ENCODE measurements at places on chromosomes 13 and 19.

- peak; percentile 95 for DNase-seq
Observed at GRCh38 chr19:54448774-54449700, at the start of gene LENG8. Gene LENG8, plus strand, starts transcription at chr19:54449199. Its CDS starts 2,146 bp downstream, at chr19:54451345.

- DNase-seq, result no peak
Observed at GRCh38 chr19:16206046-16206605, 8.4 kb downstream of the AP1M1 start.

- no peak for DNase-seq
Observed at GRCh38 chr13:34777914-34778303, 164.2 kb upstream of the NBEA start.

GRCh38 chr13:51683597-51683996 lies 99.3 kb downstream of the WDFY2 start:
- no peak for DNase-seq

DNA sequence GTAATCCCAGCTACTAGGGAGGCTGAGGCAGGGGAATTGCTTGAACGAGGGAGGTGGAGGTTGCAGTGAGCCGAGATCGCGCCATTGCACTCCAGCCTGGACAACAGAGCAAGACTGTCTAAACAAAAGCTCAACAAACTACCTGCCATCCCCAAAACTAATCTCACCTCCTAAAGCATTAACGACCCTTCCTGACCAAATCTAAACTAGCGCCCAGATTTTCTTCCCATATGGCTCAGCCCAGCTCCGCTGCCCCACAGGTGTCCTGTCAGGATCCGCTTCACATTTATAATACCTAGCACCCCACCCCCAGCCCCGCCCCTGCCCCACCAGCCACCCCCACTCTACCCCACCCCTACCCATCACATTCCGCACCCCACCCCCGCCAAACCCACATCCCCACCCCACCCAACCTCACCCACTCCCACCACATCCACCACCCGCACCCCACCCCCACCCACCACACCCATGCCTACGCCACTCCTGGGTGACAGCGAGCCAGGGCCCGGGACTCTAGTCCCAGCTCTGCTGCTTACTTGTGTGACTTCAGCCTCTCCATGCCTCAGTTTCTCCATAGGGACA lies 599 bp downstream of the C19orf12 start:
- DNase-seq, result peak; percentile 36

- peak; percentile 71 for DNase-seq
Observed at GRCh38 chr19:48933382-48933932, at the start of gene DHDH. Gene DHDH, plus strand, starts transcription at chr19:48933699. Its CDS starts 23 bp downstream, at chr19:48933722.

- DNase-seq, result no peak
Observed at GRCh38 chr19:39211731-39212374, 7.8 kb upstream of the SYCN start.

DNA sequence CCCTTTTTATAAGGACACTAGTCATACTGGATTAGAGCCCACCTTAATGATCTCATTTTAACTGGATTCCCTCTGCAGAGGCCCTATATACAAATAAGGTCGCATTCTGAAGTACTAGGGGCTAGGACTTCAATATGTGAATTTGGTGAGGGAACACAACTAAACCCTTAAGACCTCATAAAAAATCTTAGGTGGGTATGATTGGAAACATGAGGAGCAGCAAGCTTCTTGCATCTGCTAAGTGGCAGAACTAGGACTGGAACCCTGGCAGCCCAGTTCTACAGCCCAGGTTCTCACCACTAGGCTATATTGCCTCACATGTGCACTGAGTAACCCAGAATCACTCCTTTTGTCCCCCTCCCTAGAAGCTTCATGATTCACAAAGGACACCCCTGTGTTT lies 17.1 kb upstream of the GRWD1 start:
- no peak for DNase-seq

GRCh38 chr13:72146816-72147215 lies 279.8 kb upstream of the DACH1 start:
- no peak for DNase-seq

DNA sequence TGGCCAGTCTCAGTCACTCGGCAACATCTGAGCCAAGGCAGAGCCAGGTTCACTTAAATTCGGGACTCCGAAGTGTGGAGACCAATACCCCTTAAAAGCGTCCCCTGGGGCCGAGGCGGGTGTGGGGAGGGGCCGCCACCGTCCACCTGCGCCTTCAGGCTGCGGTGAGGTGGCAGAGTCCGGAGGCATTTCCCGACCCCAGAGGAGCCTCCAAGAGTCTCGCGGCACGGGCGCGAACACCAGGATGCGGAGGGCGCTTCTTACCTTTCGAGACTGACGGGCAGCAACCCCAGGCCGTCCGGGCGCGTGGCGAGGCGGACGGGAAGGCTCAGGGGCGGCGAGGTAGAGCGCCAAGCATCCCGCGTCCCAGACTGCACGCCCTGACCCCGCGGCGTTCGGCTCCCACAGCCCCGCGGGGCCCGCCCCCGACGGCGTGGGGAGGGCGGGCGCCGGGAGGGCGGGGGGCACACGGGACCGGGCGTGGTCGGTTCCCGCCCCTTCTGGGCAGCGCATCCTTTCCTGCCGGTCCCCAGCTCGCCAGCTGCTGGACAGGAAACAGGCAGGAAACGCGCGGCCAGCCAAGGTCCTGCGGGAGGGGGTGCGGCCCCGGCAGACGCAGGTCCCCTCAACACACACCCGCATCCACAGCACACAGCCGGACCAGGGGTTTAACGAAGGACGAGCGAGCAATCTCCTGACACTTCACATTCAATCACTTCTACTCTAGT lies at the start of gene THSD1:
Gene THSD1, minus strand, starts transcription at position 406 of the 728 bp plus-strand sequence. CDS start 3,572 bp downstream, outside the sequence.
- no peak for DNase-seq

- no peak for DNase-seq
Observed at GRCh38 chr19:45567609-45568008, 17.0 kb downstream of the OPA3 start.

DNA sequence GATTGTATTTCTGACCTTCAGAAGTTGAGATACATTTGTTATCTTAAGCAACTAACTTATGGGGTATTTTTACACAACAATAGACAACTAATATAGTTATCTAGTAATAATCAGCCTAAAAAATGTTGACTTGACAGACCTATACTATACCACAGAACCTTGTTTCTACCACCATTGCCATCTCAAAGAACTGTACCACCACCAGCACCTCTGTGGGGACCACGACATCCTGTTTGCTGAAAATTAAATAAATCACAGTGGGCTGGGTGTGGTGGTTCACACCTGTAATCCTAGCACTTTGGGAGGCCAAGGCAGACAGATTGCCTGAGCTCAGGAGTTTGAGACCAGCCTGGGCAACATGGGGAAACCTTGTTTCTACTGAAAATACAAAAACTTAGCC lies 24.0 kb downstream of the TSKS start:
- no peak for DNase-seq
